ENCODE measurements at places on chromosomes 7 and 10. TPM values are rescaled to one million over a fixed set of nuclear protein-coding genes. Genes with fewer than 3 reads are reported as not detected.

GRCh38 chr7:141280100-141280499 lies 206.2 kb downstream of the TMEM178B start:
- peaks cover 2% of the 10 kb centered on the region for H3K27me3 ChIP-seq
- no peak overlapping the region for H3K27ac ChIP-seq
- DNase-seq = no peak
- H3K4me3 ChIP-seq = no peak overlapping the region
- peaks cover 5% of the 10 kb centered on the region for H3K4me1 ChIP-seq

DNA sequence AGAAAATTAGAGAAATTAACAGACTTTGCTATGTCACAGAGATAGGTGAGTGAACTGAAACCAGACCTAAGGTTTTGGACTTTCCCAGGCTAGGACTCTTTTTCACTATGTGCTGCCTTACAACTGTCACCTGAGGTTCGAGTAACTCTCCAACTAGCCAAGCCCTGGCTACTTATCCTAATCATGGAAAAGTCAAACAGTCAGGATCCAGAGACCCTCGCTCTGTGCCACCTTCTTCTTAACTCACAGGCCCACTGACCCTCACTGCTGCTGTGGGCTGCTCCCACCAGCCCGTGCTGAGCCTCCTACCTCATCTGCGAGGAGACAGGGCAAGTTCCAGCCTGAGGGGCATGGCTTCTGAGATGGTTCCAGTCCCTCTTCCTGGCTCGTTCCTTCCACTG lies 211.4 kb upstream of the KLF14 start:
- H3K4me3 ChIP-seq = peak overlapping the region; percentile 27
- H3K27ac ChIP-seq = peak overlapping the region; percentile 67
- H3K4me1 ChIP-seq = peaks cover 77% of the 10 kb centered on the region
- DNase-seq = no peak
- peaks cover 70% of the 10 kb centered on the region for H3K36me3 ChIP-seq
- H3K27me3 ChIP-seq = no peaks in the 10 kb centered on the region

DNA sequence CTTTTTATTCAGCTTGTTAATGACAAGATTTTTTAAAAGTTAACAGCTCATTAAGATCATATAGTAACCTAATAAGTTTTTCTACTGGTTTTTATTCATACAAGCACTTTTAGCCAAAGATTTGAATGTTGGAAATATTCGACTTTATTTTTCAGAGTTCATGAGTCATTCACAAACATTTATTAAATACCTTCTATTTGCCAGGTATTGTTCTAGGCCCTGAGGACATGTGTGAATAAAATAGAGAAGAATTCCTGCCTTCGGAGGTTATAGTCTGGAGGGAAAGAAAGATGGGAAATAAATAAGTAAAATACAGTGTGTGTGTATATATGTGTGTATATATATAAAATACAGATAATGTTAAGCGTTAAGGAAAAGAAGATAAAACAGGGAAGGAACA lies 31.5 kb downstream of the BTAF1 start:
- no peak for DNase-seq
- H3K27ac ChIP-seq = no peak overlapping the region
- H3K4me3 ChIP-seq = no peak overlapping the region
- no peaks in the 10 kb centered on the region for H3K4me1 ChIP-seq

- no peak overlapping the region for H3K4me3 ChIP-seq
These were observed 54.0 kb upstream of the MXI1 start for GRCh38 chr10:110153396-110153795.

DNA sequence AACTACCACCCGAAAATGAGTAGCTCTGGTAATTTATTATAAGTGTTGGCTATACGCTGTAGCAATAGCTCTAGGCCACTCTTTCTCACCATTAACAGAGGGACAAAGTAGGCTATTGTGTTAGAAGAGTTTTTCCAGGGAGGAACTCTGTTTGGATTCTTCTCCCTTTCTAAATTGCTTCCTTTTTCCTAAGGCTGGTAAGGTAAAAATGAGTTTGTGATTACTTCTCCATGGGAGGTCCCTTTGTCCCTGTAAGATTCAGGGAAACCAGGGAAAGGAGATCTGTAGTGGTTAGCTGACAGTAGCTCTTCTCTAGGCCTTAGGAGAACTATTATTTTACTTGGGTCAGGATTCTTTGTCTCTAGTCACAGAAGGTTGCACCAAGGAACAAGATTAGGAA lies 23.2 kb upstream of the SEMA3E start:
- no peak overlapping the region for H3K27ac ChIP-seq
- DNase-seq = no peak

GRCh38 chr7:141575164-141575563 lies 24.0 kb downstream of the AGK start:
- no peak overlapping the region for H3K27ac ChIP-seq
- H3K27me3 ChIP-seq = no peaks in the 10 kb centered on the region
- no peak for DNase-seq
- H3K4me3 ChIP-seq = no peak overlapping the region
- H3K36me3 ChIP-seq = peaks cover 59% of the 10 kb centered on the region
- no peaks in the 10 kb centered on the region for H3K4me1 ChIP-seq

- DNase-seq = no peak
- no peaks in the 10 kb centered on the region for H3K27me3 ChIP-seq
- H3K27ac ChIP-seq = no peak overlapping the region
- no peak overlapping the region for H3K4me3 ChIP-seq
These were observed 14.1 kb downstream of the TRPV6 start for GRCh38 chr7:142871260-142872105.

GRCh38 chr10:84499846-84500245 lies 171.5 kb downstream of the CCSER2 start:
- H3K4me1 ChIP-seq = peaks cover 11% of the 10 kb centered on the region
- peaks cover 8% of the 10 kb centered on the region for H3K36me3 ChIP-seq
- no peak overlapping the region for H3K4me3 ChIP-seq
- H3K27me3 ChIP-seq = no peaks in the 10 kb centered on the region
- no peak overlapping the region for H3K27ac ChIP-seq

DNA sequence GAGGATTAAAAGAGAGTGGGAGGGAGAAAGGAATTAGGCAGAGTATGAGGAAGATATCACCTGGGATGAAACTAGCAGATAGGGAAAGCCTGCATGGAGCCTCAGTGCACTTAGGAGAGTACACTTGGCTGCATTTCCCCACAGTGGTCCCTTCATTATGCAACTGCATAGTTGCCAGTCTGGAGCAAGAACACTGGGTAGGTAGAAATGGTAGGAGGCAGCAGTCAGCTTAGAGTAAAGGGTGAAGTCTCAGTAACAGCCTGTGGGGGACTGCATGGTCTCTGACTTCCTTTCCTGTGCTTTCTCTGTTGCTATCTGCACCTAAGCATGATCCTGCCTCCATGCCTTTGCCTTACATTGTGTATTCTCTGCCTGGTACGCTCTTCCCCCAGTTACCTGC lies 14.0 kb upstream of the PCGF5 start:
- H3K4me3 ChIP-seq = no peak overlapping the region
- H3K27ac ChIP-seq = no peak overlapping the region
- no peaks in the 10 kb centered on the region for H3K27me3 ChIP-seq

DNA sequence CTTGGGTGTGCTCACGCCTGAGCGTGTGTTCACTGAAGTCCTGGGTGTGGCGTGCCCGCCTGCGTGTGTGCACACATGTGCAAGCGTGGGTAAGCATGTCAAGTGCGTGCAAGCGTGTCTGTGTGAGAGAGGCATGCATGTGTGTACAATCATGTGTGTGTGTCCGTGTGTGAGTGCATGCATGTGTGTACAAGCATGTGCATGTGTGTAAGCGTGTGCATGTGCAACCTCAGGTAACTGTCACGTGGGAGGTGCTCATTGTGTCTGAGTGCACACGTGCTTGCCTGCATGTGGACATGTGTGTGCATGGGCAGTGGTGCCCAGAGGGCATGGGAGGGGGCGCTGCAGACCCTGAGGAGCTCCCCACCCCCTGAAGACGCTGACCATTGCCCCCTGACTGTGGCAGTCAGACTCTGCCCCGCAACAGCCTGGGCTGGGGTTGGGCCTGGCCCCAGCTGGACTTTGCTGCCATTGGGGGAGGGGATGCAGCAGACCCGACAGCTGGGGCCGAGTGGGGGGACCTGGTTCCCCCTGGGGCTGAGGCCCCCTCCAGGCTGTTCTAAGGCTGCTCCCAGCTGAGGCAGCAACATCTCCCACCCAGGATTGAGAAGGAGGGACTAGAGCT lies 88.1 kb downstream of the UNCX start:
- no peaks in the 10 kb centered on the region for H3K27me3 ChIP-seq
- no peaks in the 10 kb centered on the region for H3K4me1 ChIP-seq
- H3K4me3 ChIP-seq = no peak overlapping the region
- H3K36me3 ChIP-seq = no peaks in the 10 kb centered on the region

- H3K4me3 ChIP-seq = peak overlapping the region; percentile 85
- peaks cover 33% of the 10 kb centered on the region for H3K4me1 ChIP-seq
- DNase-seq = peak; percentile 41
- H3K36me3 ChIP-seq = no peaks in the 10 kb centered on the region
These were observed 919 bp downstream of the MAFK start for GRCh38 chr7:1531263-1531978.

NAT16 gene
- not detected for total RNA-seq

HOXA2 gene
- not detected for total RNA-seq

PLAC9 gene
- total RNA-seq = not detected

STRIP2 gene
- 12.1 TPM for total RNA-seq

C10orf67 gene
- not detected for total RNA-seq

Data from activated CD4-positive, alpha-beta T cell treated with anti-CD3 and anti-CD28 coated beads, Interleukin-2, amount 10 ng/mL, durations not matched to agents 7 days and 5 days (primary cell).